Putamen (tissue), 1 donor: ENCODE measurements at places on chromosomes 3 and 15.
A peak's percentile ranks its signal among the peaks of the same experiment; 100 is the strongest.

DNA sequence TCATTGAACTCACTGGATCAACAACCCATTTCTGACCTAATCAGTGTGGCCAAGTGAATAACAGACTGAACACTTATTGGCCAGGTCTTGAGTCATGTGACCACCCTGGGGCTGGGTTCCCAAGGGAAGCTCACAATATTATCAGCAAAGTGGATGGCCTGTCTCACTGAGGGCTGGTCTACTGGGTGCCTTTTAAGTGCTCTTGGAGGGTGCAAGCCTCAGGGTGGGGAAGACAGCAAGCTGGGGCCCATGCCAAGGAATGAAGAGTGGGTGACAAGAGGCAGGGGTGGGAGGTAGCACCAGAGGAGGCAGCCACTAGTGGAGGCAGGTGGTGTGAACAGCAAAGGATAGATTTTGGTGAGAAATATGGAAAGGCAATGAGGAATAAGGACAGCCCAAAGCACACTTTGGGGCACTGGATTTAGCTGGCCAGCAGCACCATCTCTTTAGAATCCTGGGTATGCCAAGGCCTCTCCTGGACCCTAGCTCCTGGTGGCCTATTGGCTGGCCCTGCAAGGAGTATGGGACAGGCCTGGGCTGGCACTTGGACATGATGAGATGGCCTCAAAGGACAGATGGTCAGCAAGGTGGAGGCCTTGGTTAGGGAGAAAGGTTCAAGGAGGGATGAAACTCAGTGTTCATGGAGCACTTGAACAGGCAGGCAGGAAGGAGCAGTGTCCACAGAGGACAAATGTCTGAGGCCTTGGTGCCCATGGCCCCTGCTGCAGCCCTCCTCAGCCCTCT lies 34.2 kb downstream of the HMCES start:
- no peak for DNase-seq

DNA sequence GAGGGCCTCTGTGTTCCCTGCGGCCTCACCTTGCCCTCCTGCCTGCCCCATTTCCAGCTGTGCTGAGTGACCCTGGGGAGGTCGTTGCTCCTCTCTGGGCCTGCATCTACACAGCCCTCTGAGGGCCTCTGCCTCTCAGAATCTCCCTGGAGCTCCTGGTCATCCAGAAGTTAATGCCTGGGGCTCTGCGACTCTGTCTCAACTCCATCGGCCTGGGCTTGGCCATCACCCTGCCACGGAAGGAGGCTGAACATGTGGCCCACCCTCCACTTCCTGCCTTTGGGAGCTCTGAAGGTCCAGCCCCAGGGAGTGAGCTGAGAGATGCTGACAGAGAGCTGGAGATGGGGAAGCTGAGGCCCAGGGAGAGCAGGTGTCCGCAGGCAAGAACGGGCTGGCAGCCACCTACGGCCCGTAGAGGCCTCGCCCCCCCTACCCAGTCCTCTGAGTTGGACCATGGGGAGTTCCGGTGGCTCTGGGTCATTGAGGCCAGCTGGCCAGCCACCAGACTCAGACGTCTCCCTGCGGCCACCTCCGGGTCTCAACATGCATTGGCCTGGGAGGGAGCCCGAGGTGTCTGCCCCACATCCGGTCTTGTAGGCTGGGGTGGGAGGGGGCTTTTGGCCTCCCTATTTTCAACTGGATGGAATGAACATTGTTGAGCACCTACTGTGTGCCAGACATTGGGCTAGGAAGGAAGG lies 34.2 kb downstream of the GRIP2 start:
- no peak for DNase-seq

DNA sequence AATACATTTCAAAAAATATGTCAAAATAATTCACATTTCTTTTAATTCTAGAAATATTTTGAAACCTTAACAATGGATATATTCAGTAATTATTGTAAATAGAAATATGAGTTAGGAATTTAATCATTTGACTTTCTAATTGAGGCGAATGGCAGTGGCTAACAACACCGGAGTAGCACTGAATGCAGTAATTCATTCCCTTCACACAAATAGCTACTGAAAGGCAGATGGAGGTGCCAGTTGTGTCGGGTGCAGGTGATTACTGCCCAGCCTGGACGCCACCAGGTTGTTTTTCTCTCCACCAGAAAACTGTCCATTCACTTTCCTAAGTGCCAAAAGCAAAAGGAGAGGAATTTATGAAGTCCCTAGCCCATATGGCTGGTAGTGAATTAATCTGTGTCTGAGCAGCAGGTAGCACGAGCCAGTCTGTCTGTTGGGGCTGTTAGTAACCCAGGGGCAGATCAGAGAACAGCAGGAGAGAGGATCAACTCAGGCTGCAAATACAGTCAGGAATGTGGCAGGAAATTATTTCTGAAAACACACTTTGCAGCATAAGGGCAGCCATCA lies 79.3 kb upstream of the GMNC start:
- no peak for DNase-seq

DNA sequence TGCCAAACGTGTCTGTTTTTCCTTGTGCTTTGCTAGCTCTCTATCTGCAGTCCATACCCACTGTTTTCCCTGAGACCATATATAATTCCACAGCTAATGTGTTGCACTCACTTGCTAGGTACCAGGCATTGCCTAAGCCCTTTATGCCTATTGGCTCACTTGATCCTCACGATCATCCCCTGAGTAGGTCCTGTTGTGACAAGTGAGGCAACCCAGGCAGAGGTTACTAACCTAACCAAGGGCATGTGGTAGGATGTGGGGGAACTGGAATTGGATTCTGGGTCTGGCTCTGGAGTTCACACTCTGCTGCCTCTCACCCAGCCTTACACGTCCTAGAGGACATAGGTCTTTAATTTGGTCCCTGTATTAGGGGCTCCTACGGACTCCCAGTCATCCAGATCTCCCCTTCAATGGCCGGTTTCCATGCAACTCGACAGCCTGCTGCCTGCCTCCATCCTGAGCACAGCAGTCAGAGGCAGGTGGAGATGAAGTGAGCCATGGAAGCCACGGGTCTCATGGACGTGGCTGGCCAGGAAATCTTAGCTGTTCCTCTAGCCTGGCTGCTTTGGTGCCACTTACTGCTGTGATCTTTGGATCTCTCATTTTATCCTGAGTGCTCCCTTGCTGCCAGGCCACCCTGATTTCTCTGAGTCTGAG lies 38.9 kb upstream of the MYZAP start:
- DNase-seq: no peak

DNA sequence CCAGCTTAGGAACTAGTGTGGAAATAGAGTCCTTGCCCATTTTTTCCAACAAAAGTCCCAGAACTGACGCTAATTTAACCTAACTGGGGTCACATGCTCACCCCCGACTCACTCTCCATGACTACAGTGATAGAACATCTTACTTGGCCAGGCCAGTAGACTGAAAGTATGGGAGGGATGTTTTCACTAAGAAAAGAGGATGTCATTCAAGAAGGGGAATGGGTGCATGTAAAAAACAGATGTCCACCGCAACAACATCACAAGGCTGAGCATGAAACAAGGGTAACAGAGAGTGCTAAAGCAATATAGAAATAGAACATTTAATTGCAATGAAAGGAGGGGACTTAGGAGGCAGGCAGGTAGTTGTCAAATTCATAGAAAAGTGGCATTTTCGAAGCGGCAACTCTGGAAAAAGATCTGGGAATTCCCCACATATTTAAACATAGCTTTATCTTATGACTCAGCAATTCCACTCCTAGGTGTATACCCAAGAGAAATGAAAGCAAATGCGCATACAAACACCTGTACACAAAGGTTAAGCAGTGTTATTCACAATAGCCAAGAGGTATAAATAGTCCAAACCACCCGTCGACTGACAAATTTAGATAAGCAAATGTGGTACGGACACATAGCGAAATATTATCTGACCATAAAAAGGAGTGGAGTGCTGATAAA lies 41.1 kb upstream of the UBE2E2 start:
- no peak for DNase-seq

GRCh38 chr3:196688349-196688748 lies 23.7 kb downstream of the CEP19 start:
- peak; percentile 12 for DNase-seq

DNA sequence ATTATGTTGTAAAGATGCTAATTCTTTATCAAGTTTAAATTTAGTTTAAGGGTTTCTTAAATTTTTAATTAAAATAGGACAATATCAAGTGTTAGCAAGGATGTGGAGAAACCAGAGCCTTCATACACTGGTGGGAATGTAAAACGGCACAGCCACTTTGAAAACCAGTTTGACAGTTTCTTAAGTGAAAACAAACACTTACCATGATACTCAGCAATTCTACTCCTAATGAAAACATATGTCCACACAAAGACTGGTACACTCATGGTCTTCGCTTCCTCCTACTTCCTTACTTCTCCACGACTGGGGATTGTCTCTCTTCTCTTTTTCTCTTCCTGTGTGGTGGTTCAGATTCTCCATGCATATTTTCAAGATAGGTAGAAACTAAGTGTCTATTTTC lies 9.2 kb downstream of the SKIC8 start:
- DNase-seq: no peak
